Hematopoietic multipotent progenitor cell (in vitro differentiated cells): ENCODE measurements at places on chromosomes 1 and 21. TPM values are rescaled to one million over a fixed set of nuclear protein-coding genes. Genes with fewer than 3 reads are reported as not detected.

GRCh38 chr1:67571406-67571805 lies 113.6 kb upstream of the GADD45A start:
- DNase-seq: no peak

DNA sequence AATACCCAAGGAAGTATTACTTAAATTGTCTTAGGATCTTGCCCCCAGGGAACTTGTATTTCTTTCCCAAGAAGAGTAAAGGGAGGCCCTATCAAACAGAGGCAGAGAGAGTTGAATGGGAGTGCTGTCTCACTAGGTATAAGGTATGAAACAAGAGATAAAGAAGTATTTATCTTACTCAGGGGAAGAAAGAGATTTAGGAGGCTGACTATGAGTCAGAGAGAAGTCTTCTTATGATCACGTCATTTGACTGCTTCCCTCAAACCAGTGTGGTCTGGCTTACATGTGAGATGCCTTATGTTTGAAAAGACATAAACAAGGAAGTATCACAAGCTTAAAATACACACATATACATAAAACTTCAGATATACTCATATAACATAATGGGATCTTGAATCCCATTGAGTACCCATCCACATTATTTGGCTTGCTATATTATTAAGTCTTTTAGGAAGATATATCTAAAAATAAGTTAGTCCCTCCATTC lies 29.6 kb downstream of the DUSP10 start:
- peak; percentile 41 for DNase-seq

- DNase-seq: no peak
Measured at GRCh38 chr1:25579292-25580252, 36.2 kb downstream of the LDLRAP1 start.

DNA sequence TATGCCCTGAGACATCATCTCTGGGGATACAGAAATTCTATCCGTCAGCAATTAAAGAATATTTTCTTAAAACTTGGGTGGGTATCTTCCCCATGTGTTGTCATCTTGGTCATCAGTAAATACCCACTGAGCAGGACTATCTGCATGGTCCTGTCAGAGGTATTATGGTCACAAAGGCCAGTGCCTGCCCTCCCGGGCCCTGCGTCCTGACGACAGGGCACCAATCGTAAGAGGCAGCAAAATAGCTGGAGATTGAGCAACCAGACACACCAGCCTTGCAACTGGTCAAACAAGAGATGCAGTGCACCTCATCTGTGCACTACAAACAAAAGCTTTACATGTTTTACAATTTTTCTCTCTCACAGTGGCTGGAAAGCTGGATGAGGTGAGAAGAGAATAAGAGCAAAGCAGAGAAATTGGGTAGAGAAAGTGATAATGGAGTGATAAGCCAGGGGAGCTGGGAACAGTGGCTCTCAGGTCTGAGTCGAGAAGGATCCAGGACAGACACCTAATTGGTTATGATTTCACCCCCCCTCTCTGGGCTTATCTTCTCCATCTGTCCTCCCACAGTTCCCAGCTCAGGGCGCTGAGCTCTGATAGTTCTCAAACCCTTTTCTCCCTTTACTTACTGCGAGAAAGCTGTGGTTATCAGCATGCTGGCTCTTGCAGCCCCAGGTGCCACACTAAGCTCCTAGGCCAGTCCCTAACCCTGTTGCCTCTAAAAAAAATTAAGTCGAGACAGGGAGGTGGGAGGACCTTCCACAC lies 8.8 kb upstream of the SRP9 start:
- DNase-seq: no peak

NUDT4B gene
- 11.8 TPM for total RNA-seq

DNA sequence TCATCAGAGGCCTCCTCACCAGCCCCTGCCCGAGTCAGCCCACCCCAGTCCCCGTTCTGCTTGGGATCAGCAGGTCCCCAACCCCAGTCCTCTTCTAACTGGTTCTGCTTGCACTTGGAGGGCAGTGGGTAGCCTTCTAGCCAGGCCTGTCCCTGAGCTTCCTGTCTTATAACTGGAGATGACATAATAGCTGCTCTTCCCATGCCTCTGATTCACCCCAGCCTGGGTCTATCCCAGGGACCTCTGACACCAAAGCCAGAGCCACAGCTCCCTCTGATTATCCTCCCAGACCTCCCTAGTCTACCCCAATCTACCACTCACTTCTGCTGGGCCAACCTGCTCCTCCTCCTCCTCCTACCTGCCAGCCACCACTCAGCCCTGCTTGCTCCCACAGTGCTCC lies 31.4 kb downstream of the IQGAP3 start:
- DNase-seq: no peak

GRCh38 chr1:46301808-46302640 lies 1.4 kb downstream of the LRRC41 start:
- peak; percentile 22 for DNase-seq
